ENCODE measurements at places on chromosomes 4 and X.

GRCh38 chr4:1417522-1418390 is 11.5 kb upstream of the NKX1-1 start:
- DNase-seq, result no peak

GRCh38 chr4:108036213-108036612 is 46.5 kb downstream of the HADH start:
- DNase-seq, result peak; percentile 82

- no peak for DNase-seq
These were observed 11.6 kb downstream of the FGA start for GRCh38 chr4:154578919-154579318.

- no peak for DNase-seq
These were observed 159.9 kb downstream of the SPRY1 start for GRCh38 chr4:123556526-123556925.

DNA sequence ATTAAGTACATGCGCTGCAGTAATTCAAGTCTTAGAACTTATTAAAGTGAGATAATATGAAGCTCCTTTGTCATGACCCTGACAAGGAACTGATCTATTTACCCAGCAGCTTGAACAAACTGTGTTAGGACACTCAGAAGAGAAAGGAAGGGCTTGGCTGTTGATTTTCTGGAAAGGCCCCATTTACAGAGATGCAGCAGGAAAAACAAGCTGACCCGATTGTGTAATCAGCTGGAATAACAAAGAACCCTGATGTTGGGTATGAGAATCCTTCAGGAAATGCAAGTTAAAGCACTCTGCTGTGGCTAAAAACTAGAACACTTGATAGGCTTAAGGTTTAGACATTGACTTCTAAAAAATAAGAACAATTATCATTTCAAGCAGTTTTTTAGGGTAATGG is 64.8 kb downstream of the TBC1D9 start:
- DNase-seq, result no peak

DNA sequence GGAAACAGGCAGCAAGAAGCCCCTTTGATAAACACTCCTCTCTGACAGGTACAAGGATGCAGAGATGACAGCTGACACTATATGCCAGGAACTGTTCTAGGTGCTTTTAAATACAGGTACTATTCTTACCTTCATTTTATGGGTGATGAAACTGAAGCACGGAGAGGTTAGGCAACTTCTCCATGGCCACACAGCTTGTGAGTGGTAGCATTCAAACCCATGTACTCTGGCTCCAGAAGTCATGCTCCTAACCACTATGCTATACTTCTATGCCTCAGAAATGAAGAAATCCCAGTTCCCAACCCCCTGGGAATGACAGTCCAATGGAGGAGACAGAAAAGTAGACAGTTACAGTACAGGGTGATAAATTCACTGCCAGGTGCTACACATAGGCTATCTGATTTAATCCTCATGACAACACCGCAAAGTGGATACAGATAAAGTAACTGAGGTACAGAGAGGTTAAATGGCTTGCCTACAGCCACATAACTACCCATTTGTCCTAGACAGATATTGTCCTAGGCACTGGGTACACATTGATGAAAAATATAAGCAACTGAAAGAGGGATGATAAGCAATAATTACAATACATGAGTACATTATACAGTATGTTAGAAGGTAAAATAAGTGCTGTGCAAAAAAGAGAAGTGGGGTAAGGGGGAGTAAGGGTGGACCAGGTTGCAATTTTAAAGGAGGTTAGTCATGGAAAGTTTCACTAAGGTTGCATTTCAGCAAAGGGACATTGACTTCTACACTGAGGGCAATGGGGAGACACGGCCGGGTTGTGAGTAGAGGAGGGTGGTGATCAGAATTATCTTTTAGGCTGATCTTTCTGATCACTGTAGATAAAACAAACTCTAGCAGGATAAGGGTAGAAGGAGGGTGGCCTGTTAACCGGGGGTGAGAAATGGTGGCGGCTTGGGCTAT is 1.6 kb upstream of the F8 start:
- no peak for DNase-seq

DNA sequence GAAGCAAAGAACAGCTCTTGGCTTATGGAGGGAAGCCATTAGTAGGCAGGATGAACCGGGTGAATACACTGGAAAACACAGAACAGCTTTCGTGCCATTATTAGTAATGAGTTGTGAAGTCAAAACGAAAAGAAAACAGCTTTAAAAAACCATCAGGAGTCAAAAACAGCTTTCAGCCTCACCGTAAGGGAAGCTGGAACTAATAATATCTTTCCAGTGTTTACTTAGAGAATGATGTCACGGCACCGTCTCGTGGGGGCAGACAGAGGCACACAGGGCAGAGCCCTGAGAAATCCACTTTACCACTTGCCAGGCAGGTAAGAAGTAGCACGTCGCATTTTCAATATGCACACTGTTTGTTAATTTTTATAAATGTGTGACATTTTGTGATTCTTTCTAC is 37.9 kb upstream of the HMX1 start:
- DNase-seq, result no peak

GRCh38 chr4:111510535-111510934 is 634.7 kb upstream of the FAM241A start:
- no peak for DNase-seq

DNA sequence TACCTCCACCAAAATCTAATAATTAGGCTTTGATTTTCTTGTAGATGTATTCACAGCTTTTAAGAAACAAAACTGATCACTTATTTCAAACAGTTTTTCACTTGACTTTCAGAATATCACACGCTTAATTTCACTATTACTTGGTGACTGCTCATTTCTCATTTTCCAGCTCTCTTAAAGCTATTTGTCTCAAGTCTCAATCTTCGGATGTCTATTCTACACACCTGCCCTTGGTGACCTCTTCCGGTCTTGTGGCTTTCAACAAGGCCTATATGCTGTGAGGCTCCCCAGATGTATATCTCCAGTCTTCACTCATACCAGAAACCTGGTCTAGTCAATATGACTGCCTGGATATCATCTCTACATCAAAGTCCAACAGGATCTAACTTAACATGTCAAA is 34.9 kb upstream of the ANXA10 start:
- no peak for DNase-seq

DNA sequence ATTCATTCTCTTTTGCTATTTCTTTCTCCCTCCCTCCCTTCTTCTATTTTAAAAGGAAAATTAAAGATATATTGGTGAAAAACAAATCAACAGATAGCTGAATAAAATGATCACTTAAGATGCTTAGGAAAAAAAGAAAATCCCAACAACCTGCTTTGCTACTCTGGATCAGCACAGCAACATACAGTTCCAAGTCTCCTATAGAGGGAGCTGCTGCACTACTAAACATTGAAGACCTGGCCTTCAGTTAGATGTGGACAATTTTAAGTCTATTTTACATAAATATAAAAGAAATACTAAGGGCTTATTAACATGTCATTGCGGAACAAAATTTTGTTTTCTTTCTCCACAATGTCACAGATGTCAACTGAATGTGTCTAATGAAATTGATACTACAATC is 226.4 kb downstream of the MAGEB5 start:
- DNase-seq, result no peak

DNA sequence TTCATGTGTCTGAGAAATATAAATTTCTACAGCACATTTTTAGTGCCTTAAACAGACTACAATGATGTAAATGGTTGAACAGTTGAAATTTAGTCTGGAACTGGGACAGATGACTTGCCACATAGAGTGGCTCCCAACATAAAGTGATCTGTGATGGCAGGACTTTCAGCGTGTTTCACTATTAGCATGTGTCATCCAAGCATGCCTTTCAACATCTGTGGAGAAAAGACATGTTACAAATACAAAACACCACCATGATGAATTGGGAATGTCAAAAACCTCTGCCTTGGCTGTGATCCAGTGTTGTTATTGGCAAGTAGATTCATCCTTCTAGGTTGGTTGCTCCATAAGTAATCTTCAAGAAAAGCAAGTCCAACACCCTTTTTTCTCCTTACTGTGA is 348.7 kb downstream of the MAPK10 start:
- DNase-seq, result no peak

DNA sequence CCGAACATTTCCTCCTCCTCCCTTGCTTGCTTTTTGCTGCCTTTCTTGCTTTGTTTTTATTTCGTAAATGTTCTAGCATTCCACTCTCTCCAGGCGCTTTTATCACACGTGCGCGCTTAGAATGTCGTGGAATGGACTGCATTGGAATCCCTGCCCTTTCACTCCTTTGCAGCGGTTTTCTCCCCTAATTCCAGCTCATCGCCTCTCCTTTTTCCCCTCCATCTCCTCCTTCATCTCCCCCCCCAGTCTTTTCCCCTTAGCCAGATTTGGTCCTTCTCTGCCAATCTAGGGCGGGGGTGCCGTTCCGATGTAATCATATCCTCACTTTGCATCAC is 579 bp downstream of the OGT start:
- DNase-seq, result no peak

GRCh38 chr4:37236165-37236564 is 8.4 kb upstream of the NWD2 start:
- no peak for DNase-seq

All from CD4-positive, alpha-beta T cell treated with Interleukin-6 at 100 ng/mL for 8 hours (primary cell).